ENCODE measurements at places on chromosomes 4 and X.

DNA sequence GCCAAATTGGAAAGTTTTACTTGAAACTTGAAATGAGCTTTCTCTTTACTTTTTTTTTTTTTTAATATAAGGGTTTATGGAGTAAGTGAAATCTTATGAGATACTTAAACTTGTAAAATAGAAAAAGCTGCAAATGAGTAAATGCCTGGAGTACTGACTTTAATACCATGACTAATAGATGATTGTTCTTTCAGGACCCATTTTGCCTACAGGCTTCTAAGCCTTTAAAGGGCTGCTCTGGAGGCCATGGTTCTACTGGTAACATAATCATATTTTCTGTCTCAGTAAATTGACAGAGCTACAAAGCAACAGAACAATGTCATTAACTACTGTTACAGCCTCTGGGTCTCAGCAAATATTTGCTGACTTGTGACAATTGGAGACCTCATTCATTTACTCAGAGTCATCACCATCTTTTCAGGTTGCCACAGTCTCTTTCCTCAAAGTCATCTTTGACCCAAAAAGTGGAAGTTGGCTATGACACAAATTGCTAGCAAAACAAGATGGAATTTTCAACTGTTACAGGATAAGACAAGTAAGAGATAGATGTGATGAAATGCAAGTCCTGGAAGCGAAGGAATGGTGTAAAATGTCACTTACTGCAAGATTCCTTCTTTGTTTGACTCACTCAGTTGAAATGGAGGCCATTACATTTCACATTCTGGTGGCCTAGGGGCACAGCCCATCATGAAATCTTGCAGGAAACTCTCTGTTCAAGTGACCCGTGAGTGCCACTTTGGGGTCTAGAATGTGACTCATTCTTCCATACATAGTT, 132.7 kb downstream of the BTC start:
- no peak for DNase-seq

GRCh38 chrX:77953708-77954107, 15.7 kb downstream of the PGAM4 start:
- no peak for DNase-seq

DNA sequence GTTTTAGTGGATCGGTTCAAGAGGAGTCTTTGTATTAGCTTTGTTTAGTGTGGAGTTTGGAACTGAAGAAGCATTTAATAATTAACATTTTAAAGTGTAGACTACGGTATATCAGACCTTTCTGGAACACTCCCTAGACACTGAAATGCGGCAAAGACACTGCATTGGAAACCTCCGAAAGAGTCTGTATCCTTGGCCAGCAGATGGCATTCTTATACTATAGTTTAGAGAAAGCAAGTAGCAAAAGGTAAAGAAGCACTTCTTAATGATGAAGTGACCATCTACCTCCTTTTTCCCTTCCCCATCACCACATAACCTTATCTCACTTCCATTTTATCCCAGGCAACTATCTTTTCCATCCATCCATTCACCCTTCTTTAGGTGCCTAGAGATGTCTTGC, 7.6 kb downstream of the FABP2 start:
- no peak for DNase-seq

DNA sequence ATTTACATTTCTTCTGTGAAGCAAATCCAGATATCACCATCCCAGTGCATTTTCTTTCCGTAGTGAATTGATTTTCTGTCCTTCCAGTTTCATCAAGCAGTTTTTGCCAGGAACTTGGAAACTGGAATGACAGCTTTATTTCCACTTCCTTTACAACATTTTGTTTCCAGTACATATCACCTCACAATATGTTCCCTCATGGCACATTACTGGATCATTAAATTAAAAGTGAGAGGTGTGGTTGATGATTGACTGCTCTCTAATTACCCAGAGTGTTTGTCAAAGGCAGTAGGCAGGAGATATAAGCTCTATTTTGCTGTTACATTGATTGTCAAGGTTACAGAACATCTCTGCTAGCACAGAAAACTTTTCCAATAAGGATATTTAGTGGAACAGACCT, 22.3 kb upstream of the ACE2 start:
- DNase-seq = no peak

- no peak for DNase-seq
Observed at GRCh38 chr4:79638735-79639134, 230.7 kb upstream of the GK2 start.

DNA sequence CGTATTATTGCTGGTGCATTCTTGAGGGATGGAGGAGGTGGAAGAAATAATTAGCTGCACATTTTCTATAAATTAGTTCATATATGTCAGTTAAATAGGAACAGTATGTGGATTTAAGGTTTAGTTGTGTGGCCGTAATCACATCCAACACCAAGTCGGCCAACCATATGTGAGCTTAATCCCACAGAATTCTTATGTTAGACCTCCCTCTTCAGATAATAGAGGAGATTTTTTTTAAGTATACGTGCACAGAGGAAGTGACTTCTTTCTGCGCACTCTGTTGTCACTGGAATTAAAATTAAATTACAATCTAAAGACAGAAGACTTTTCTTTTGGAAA, 2.1 kb downstream of the SEPTIN11 start:
- DNase-seq = no peak

- no peak for DNase-seq
Observed at GRCh38 chrX:140724736-140725135, 15.2 kb downstream of the LINC00632 start.

DNA sequence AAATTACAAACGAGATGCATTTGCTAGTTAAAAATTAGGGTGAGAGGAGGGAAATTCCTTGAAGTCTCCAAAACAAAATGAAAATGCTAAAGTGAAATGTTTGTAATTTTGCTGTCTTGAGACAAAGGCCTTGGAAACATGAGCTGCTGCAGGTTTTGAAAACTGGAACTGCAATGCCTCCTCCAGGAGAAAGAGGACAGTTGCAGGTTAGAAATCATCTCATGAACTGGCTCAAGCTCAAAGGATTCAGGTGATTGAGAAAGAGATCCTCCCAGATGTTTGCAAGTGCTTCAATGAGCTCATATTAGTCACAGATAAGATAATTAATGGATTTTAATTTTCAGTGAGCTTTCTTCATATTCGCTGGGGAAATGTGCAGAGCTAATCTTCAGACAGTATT, 32.4 kb downstream of the SMPX start:
- no peak for DNase-seq

GRCh38 chr4:156971676-156972378, at the start of gene PDGFC:
Gene PDGFC (minus strand): TSS chr4:156971799. CDS start chr4:156970903, 896 bp downstream.
- DNase-seq = no peak

- no peak for DNase-seq
Observed at GRCh38 chr4:26907731-26908599, 47.3 kb downstream of the STIM2 start.

- DNase-seq = no peak
Observed at GRCh38 chr4:40555176-40555900, 74.3 kb downstream of the RBM47 start.

GRCh38 chrX:15382813-15383212, 1.4 kb downstream of the VEGFD start:
- DNase-seq = no peak

GRCh38 chrX:152942077-152942442, 44.2 kb downstream of the ZNF185 start:
- DNase-seq = no peak

DNA sequence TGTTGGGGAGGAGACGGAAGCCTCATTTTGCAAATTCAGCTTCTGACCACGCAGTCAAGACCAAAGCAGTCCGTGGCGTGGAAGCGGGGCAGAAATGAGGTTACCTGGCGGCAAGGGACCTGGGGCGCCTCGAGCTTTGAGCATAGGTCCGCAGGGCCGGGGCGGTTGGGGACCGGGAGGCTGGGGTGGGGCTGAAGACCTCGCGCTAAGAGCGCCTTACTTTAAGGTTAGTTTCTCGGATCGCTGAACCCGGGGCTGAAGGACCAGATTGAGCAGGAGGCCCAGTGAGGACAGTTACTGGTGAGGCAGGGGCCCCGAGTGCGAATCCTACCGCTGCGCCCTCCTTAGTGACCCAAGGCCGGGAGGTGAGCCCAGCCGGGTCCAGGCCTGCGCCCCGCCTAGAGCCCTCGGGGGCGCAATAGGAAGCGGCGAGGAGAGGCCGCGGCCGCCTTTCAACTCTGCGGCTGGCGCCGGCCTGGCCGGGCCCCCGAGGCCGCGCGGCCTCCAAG, 7.5 kb downstream of the MSX1 start:
- no peak for DNase-seq

DNA sequence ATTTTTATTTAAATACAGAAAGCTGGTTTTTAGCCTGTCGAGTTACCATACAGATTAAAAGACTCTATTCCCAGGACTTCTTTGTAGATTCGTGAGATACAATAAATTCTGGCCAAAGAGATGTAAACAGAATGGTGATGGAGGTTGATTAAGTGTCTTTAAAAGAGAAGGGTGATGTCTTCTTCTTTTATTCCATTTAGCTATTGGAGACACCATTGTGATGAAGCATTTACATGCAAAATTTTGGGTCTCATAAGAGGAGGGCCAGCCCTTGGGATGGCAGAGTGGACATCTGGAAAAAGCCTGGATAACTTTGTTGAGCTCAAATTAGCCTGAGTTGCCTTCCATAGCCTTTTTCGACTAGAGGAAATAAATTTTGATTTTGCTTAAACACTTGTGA, 21.6 kb upstream of the PCDH10 start:
- DNase-seq = no peak

DNA sequence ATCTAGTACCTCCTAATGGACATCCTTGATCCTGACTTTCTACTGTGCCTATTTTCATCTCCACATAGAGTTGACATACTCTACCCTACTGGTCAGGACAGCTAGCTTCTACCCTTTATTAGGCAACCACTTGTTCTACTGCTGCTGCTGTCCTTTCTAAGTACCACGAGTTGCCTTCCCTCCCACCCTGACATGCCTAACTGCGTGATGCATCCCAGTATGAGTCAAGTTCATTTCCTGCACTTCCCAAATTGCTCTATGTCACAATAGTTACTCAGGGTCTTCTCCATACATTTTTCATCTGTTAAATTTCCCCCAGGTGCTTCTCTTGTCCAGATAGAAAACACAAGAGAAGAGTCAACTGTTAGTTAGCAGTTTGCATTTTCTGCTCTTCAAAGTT, 133.4 kb downstream of the TBC1D19 start:
- DNase-seq = no peak

DNA sequence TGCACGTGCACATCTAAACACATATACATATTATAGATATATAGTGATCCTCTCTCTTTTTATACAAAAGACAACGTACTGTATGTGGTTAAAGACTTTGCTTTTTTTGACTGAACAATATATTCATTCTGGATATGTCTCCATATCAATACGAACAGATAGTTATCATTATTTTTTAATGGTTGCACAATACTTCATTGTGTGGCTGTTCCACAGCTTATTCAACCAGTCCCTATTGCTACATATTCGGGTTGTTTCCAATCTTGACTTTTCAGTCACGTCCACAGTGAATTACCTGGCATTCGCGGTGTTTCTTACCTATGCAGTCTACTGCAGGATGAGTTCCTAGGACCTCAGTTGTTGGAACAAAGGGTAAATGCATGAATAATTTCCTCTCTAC, 53.1 kb downstream of the FGFBP1 start:
- no peak for DNase-seq

DNA sequence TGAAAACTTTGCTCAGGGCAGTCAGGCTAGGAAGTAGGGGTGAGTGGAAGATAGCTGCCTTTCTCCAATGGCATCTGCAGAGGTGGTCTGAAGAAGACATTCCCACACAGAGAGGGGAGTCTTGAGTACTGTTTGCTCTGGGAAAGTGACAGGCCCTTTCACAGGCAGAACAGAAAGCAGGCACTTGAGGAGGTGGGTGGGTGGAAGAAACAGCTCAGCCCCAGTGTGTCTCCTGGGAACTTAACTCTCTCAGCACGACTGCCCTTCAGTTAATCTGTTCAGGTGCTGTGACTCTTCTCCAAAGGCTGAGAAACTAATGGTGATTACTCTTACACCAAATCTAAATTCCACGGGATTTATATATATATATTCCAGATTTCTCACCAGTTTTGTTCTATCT, 28.3 kb downstream of the ENOPH1 start:
- no peak for DNase-seq

DNA sequence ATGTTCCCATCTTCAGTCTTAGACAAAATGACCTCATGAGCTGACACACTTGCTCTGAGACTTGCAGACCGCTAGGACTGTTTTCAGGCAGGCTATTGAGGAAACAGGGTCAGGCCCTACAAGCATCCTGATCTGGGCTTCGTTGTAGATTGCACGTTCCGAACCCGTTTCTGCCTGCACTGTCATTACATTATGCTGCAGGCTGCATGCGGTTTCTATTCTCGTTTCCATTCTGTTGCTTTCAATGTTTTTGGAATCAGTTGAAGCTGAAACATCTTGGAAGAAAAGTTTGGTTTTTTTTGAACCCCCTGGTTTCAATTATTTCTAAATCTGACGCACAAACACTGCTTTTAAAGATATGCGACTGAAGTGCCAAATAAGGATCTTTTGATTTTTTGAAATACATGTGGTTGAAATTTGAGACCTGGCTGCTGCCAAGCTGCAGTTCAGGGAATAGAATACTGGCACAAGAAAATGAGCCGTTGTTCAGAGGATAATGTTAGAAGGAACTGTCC, 716.1 kb upstream of the INTU start:
- no peak for DNase-seq

DNA sequence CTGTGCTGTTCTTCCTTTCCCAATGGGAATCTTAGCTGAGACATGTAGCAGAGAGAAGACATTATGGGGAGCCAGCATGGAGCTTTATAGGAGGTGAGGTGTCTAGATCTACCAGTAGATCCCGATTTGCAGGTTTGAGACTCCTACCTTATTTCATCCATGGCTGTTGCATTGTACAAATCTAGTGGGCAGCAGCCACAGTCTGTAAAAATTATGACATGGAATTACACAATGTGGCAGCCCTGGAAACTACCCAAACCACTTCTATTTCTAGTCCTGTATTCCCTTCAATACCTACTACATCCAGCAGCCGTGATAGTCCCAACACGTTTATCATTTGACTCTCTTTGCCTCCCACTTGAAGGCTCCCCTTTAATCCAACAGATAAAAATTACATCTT, 8.1 kb downstream of the ATP7A start:
- DNase-seq = no peak

DNA sequence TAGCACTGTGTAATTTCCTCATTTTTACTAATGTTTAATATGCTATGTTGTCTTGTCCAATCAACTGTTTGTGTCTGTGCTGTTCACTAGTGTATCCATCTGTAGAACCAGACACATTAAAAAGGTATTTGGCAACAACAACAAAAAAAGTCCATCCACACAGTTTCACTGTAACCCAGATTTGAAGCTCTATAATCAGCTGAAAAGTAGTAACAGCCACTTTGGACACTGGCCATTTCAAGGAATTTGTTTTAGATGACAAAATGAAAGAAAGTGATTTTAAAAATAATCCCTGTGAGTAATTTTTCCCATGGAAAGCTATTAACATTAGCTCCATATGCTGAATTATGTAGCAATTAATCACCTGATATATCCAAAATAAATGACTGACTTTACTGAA, 2.2 kb upstream of the FBXL5 start:
- DNase-seq = no peak

- DNase-seq = no peak
Observed at GRCh38 chr4:101328063-101328602, 19.2 kb downstream of the PPP3CA start.

- DNase-seq = no peak
Observed at GRCh38 chr4:21117541-21118180, 417.4 kb downstream of the PACRGL start.

- DNase-seq = no peak
Observed at GRCh38 chr4:72243641-72244040, 211.8 kb downstream of the NPFFR2 start.
